ENCODE measurements at places on chromosomes 11 and 22.

- DNase-seq: peak; percentile 33
These were observed 17.9 kb upstream of the MUC6 start for GRCh38 chr11:1054143-1055108.

- DNase-seq: peak; percentile 15
These were observed 45.4 kb downstream of the TIMP3 start for GRCh38 chr22:32846780-32847491.

GRCh38 chr22:32548039-32548438, 73.4 kb downstream of the FBXO7 start:
- DNase-seq: no peak

- no peak for DNase-seq
These were observed 61.3 kb downstream of the CD6 start for GRCh38 chr11:61032824-61033223.

- no peak for DNase-seq
These were observed 56.2 kb upstream of the GLYAT start for GRCh38 chr11:58787903-58788302.

DNA sequence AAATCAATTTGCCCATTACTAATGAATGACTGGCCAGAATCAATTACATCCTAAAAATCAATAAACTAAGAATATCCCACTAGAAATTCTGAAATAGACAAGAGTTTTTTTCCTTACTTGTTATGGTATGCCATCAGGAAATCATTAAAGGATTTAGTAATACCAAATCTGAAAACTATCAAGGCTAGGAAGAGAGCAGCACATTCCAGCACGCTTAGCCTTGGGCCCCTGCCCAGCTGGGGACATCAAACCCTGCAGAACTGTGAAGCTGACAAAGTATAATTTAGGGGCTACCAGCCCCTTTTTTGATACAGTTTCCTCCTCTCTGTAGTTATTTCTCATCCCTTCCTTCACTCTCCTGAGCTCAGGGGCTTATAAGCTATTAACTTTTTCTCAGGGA, 247.8 kb upstream of the ZC3H12C start:
- DNase-seq: no peak

DNA sequence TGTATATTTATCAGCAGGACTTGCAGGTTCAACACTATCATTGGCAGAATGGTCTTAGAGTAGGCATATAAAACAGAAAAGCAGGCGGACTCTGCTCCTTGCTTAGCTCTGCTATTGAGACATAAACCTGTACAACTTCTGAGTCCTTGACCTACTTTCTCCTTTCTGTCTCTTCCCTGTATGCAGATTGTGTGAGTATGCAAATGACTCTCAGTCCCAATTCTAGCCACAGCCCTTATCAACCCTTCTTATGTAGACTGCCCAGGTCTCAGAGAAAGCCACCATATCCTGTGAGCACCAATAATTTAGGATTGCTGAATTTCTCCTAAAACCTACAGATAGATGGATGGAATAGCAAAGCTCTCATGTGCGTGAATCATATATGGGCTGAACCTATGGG, 367.6 kb upstream of the DDI1 start:
- no peak for DNase-seq

Measured in NCI-H1417 (cell line).